ENCODE measurements at places on chromosomes 16 and 17.

GRCh38 chr16:17211797-17212196 lies 259.0 kb downstream of the XYLT1 start:
- no peak overlapping the region for H3K4me3 ChIP-seq
- no peak for DNase-seq
- no peak overlapping the region for H3K27ac ChIP-seq
- H3K4me1 ChIP-seq = peaks cover 10% of the 10 kb centered on the region
- H3K27me3 ChIP-seq = no peaks in the 10 kb centered on the region

DNA sequence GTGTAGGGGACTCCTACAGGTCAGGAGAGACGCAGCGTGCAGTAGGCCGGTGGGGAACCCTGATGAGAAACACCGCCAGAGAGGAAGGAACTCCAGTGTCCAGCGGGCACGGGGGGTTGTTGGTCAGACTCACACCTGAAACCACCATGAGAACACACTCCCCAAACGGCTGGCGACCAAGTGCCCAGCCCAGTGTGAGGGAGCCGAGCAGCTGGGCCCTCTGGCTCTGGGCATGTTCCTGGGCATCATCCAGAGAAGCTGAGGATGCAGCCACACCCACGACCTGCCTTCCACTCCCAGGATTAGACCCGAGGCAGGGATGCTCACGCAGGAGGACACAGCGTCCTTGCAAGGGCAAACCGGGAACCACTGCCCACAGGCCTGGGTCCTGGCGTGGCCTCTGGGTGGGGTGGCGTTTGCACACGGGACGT lies 108.3 kb upstream of the ZNF750 start:
- no peak for DNase-seq
- peaks cover 18% of the 10 kb centered on the region for H3K36me3 ChIP-seq
- H3K4me3 ChIP-seq = no peak overlapping the region
- H3K27me3 ChIP-seq = no peaks in the 10 kb centered on the region
- no peaks in the 10 kb centered on the region for H3K4me1 ChIP-seq
- H3K27ac ChIP-seq = no peak overlapping the region

DNA sequence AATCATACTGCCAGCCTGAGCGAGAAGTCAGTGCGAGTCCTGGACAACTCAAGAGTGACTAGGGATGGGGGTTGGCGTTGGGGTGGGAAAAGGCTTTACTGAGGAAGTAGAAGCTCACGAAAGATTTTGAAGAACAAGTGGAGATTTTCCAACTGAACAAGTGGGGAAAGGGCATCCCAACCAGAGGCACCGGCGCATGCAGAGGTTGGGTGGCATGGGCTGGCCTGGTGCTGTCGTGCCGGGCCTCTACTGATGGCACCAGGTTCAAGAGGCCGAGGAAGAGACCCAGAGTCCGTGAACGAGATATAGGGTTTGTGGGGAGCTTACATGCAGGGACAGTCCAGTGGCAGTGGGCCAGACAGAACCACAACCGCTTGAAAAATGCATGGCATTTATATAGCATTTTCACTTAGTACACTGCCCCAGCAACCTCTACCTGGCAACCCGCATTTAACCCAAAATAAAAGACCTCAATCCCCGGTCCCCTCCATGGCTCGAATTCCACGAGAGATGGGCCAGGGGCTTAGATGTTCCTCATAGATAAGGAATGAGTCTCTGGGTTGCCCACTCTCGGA lies 7.7 kb upstream of the ITGA3 start:
- H3K36me3 ChIP-seq = no peaks in the 10 kb centered on the region
- no peak overlapping the region for H3K27ac ChIP-seq
- no peaks in the 10 kb centered on the region for H3K27me3 ChIP-seq
- H3K4me3 ChIP-seq = no peak overlapping the region
- no peak for DNase-seq

DNA sequence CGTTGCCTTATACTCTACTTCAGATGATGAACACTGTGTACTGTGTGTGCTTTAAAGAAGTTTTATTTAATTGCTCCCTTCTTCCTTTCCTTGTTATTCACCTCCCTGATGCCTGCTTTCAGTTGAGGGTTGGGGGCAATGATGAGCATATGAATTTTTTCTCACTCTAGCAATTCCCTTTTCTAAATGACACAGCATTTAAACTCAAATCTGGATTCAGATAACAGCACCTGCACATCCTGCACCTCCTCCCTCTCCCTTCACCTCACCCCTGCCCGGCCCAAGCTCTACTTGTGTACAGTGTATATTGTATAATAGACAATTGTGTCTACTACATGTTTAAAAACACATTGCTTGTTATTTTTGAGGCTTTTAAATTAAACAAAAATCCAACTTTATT lies 13.0 kb upstream of the PNPO start:
- H3K27ac ChIP-seq = no peak overlapping the region
- H3K4me3 ChIP-seq = no peak overlapping the region
- H3K4me1 ChIP-seq = no peaks in the 10 kb centered on the region
- no peaks in the 10 kb centered on the region for H3K27me3 ChIP-seq

- H3K36me3 ChIP-seq = peaks cover 26% of the 10 kb centered on the region
- peaks cover 9% of the 10 kb centered on the region for H3K4me1 ChIP-seq
- no peak for DNase-seq
- no peak overlapping the region for H3K27ac ChIP-seq
- peaks cover 5% of the 10 kb centered on the region for H3K27me3 ChIP-seq
These were observed 540 bp upstream of the RPL38 start for GRCh38 chr17:74202938-74203337.

DNA sequence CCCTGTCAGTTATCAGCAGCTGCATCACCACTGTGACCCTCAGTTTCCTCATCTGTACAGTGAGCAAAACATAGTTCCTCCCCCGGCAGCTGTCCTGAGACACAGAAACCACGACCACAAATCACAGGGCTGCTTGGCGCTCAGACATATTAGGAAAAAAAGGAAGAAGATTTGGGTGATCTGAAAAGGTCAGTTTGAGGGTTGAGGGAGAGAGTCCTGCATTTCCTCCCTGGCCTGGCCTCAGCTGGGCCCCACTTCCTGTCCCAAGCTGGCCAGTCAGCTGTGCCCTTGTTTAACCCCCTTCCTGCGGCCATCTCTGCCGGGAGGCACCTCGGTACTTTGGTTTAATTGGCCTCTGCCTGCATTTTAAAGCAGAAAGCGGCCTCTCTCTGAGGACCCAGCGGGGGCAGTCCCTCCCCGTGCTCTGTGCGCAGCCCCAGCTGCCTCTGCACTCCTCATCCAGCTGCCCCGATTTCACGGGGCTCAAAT lies 24.0 kb upstream of the CIBAR2 start:
- no peaks in the 10 kb centered on the region for H3K27me3 ChIP-seq
- no peaks in the 10 kb centered on the region for H3K36me3 ChIP-seq
- H3K4me3 ChIP-seq = no peak overlapping the region

- H3K27ac ChIP-seq = no peak overlapping the region
- no peaks in the 10 kb centered on the region for H3K27me3 ChIP-seq
- no peaks in the 10 kb centered on the region for H3K36me3 ChIP-seq
- no peak overlapping the region for H3K4me3 ChIP-seq
- DNase-seq = no peak
- no peaks in the 10 kb centered on the region for H3K4me1 ChIP-seq
These were observed 121.0 kb upstream of the ADAMTS18 start for GRCh38 chr16:77555791-77556190.

- H3K27me3 ChIP-seq = no peaks in the 10 kb centered on the region
- H3K4me3 ChIP-seq = no peak overlapping the region
- H3K27ac ChIP-seq = no peak overlapping the region
- DNase-seq = no peak
- no peaks in the 10 kb centered on the region for H3K36me3 ChIP-seq
These were observed 242.1 kb upstream of the NLRP1 start for GRCh38 chr17:5826384-5826783.

- H3K4me1 ChIP-seq = peaks cover 17% of the 10 kb centered on the region
- no peak for DNase-seq
- H3K27me3 ChIP-seq = no peaks in the 10 kb centered on the region
- peaks cover 24% of the 10 kb centered on the region for H3K36me3 ChIP-seq
- H3K4me3 ChIP-seq = peak overlapping the region; percentile 64
These were observed 1.2 kb downstream of the TMC6 start for GRCh38 chr17:78127239-78127887.

- DNase-seq = no peak
- H3K4me1 ChIP-seq = no peaks in the 10 kb centered on the region
- H3K27me3 ChIP-seq = no peaks in the 10 kb centered on the region
- peak overlapping the region; percentile 63 for H3K27ac ChIP-seq
- no peaks in the 10 kb centered on the region for H3K36me3 ChIP-seq
These were observed 7.4 kb upstream of the FLYWCH1 start for GRCh38 chr16:2904100-2904921.

- H3K27me3 ChIP-seq = no peaks in the 10 kb centered on the region
- no peaks in the 10 kb centered on the region for H3K4me1 ChIP-seq
- DNase-seq = no peak
- H3K27ac ChIP-seq = no peak overlapping the region
- no peak overlapping the region for H3K4me3 ChIP-seq
- no peaks in the 10 kb centered on the region for H3K36me3 ChIP-seq
These were observed 103.9 kb upstream of the SEC14L1 start for GRCh38 chr17:77036841-77037381.

GRCh38 chr16:17204206-17204605 lies 266.6 kb downstream of the XYLT1 start:
- no peak overlapping the region for H3K4me3 ChIP-seq
- no peaks in the 10 kb centered on the region for H3K36me3 ChIP-seq
- no peak overlapping the region for H3K27ac ChIP-seq
- no peaks in the 10 kb centered on the region for H3K27me3 ChIP-seq
- DNase-seq = no peak

GRCh38 chr17:17680477-17681186 lies 626 bp upstream of the RAI1 start:
- H3K4me3 ChIP-seq = peak overlapping the region; percentile 71
- peaks cover 32% of the 10 kb centered on the region for H3K4me1 ChIP-seq
- DNase-seq = no peak
- no peak overlapping the region for H3K27ac ChIP-seq
- H3K36me3 ChIP-seq = no peaks in the 10 kb centered on the region
- H3K27me3 ChIP-seq = peaks cover 92% of the 10 kb centered on the region

Measured in H1 (cell line).